ENCODE measurements at places on chromosomes 5 and 9.

DNA sequence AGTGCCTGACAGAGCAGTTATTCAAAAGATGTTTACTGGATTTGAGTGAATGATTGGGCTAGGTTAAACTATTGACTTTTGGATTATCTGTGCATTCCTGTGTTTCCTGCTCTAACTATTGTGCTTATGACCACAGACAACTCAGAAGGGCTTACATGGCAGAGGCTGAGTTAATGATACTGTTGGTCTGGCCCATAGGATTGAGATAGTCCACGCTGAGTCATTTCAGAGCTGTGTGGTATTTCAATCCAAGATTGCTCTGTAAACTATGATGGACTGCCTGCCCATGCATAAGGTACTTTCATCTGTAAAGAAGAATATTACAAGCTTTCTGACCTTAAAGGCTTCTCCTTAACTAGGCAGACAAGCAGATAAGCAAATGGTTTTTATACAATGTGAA lies 49.1 kb upstream of the SLIT3 start:
- DNase-seq, result no peak

DNA sequence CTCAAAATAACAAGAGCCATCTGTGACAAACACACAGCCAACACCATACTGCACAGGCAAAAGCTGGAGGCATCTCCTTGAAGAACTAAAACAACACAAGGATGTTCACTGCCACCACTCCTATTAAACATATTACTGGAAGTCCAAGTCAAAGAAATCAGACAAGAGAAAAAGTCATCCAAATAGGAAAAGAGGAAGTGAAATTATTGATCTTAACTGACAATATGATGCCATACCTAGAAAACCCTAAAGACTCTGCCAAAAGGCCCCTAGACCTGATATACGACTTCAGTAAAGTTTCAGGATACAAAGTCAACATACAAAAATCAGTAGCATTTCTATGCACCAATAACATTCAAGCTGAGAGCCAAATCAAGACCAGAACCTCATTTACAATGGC lies 30.0 kb upstream of the MACIR start:
- no peak for DNase-seq

- no peak for DNase-seq
Measured at GRCh38 chr5:132095424-132095972, 21.9 kb downstream of the CSF2 start.

- DNase-seq, result no peak
Measured at GRCh38 chr5:138064526-138064925, 19.3 kb upstream of the WNT8A start.

DNA sequence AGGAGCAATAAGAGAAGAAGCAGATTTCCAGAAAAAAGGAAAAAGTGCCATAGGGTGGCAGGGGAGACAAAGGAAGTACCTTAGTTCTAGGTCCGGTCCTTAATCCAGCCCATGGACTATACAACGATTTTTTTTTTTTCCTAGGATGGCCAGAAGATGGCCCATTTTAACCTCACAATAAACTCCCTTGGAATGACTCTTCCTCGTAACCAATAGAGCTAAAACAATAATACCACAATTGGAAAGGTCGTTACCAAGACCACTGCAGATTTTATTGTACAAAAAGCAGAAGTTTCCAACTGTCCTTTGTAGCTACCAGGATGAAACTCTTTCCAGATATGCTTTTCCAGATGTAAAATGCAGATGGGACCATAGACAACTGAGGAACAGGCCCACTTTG lies 34.4 kb upstream of the SSBP2 start:
- no peak for DNase-seq

GRCh38 chr9:13597427-13597826 lies 317.9 kb upstream of the MPDZ start:
- no peak for DNase-seq

GRCh38 chr9:138013273-138013672 lies 135.7 kb downstream of the CACNA1B start:
- DNase-seq, result no peak

DNA sequence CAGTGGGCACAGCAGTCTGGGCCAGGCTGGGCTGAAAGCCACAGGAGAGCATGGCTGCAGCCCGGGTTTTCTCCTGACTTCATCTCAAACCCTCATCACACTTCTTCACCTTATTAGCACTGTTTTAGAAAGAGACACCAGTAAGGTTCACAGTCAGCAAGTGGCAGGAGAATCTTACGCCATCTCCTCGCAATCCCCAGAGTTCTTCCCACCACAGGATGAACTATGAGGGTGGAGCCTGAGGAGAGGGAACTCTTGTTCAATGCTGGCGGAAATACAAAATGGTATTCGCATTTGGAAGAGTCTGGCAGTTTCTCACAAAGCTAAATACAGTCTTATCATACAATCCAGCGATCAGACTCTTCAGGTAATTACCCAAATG lies 14.7 kb downstream of the BICD2 start:
- DNase-seq, result no peak

DNA sequence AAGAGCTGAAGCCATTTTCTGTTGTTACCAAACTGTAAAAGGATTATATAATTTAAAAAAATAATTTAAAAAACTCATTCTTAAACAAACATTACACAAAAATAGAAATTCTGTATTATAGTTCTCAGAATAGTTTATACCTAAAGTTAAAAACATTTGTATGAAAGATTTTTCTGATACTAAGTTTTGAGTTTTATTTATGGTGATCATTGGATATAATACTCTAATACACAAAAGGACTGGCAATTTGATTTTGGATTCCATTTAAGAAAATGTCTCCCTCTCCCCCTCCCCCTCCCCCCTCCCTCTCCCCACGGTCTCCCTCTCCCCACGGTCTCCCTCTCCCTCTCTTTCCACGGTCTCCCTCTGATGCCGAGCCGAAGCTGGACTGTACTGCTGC lies 37.7 kb upstream of the PDCL start:
- DNase-seq, result no peak

DNA sequence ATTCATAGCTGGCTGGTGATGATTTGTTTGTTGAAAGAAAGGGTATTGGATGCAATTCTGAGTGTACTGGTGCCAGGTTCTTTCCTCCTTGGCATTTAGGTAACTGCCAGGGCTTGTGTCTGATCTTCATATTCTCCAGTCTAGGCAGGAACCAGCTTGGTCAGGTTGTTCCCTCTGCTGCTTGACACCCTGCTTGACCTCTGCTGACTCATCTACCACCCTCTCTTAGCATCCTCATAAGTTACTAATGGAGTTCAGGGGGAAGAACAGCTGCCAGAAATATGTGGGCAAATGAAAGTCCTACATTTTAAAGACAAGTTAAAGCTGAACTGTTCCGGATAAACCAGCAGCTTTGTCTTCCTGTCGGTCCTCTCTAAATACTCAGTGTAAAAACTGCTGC lies 116.1 kb upstream of the TNC start:
- DNase-seq, result no peak

DNA sequence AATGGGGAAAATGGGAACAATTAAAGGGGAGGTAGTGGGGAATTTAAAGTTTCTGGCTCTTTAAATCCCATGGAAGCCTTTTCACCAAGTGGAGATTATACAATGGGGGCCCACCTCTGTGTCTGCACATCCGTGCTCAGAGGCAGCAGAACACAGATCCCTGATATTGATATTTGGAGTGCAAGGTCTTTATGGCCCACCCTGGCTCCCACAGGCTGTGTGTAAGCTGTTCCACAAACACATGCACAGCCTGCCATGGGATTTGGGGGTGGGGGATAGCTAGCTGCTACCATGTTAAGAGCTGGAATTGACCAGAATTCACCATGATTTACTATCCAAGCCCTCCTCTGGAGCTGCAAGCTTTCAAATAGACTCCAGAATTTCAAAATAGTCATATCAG lies 55.9 kb downstream of the RASGEF1C start:
- no peak for DNase-seq

GRCh38 chr5:82793808-82794419 lies 283.3 kb downstream of the TMEM167A start:
- no peak for DNase-seq

DNA sequence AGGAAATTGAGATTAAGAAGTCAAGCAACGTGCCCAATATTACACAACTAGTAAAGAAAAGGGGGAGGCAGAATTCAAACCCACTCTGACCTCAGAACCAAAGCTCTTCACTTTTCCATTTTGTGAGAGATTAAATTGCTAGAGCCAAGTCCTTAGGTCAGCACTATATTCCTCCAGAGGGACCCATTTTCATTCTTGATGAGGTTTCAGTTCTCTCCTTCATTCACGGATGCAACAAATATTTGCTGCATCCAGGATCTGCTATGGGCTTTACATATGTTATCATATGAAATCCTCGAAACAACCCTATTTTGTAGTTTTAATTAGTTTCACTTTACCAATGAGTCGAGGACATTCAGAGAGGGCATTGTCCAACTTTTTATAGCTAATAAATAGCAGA lies 239.2 kb downstream of the EFNA5 start:
- no peak for DNase-seq

DNA sequence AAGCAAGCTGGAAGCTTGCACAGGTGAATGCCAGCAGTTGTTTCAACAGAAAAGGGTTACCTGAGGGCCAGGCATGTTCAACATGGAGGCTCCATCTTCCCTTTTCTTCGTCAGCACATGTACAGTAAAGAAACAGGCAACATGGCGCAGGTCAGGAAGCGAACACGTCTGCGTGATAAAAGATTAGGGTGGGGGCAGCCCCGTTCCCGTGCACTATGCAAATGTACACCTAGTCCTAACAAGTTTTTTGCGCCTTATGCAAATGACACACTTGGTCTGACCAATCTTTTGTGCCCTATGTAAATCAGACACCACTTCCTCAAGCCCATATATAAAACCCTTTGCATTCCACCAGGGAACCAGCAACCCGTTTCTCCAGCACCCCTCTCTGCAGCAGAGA lies 452.1 kb upstream of the PTPRD start:
- DNase-seq, result no peak

Data from stimulated activated CD4-positive, alpha-beta T cell treated with anti-CD3 and anti-CD28 coated beads, Interleukin-15, amount 100 ng/mL, for 48 hours (primary cell).